ENCODE measurements at places on chromosomes 13 and 19.
A peak's percentile ranks its signal among the peaks of the same experiment; 100 is the strongest.

DNA sequence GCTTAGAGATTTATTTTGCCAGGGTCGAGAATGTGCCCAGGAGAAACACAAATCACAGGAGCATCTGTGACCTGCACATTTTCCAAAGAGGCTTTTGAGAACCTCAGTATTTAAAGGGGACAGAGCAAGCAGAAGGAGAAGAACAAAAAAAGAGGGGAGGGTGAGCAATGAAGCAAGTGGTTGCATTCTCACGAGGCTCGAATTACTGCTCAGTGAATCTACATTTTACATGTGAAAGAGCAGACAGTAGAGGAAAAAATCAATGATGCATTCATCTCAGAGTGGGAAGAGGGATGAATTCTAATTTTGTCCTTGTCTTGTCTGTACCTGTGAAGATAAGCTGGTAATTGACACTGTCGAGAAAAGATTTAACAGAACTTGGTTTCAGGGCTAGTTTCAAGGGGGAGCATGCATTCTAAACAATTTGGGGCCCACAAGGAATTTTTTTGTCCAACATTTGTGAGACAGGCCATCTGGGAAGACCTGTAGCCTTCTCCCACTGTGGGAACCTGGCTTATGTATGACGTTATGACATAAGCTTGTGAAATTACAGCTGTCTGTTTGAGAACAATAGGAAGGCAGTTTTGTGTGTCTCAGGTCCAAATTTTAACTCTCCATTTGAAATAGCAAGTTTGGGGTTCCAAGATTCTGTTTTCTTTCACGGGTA is 855.1 kb downstream of the SLITRK5 start:
- no peak for DNase-seq

DNA sequence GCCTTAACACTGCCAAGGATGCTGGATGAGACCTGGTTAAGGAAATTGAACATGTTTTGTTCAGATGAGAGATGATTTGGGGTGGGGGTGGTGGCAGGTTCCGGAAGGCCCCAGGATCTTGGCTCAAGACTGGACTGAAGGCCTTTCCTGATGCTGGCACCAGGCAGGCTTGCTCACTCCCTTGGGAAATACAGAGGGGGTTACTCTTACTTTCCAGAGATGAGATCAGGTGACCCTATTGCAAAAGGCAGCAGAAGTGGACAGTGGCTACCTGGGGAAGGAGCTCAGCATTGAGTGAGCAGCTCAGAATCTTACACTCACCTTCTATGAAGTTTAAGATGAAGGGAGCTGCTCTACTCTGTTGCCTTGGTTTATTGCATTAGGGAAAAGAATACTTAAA is 10.8 kb downstream of the GATAD2A start:
- DNase-seq: no peak

- DNase-seq: peak; percentile 69
Measured at GRCh38 chr19:35013041-35013819, 13.1 kb downstream of the GRAMD1A start.

GRCh38 chr19:5205381-5205780 is 135.2 kb downstream of the PTPRS start:
- DNase-seq: no peak

DNA sequence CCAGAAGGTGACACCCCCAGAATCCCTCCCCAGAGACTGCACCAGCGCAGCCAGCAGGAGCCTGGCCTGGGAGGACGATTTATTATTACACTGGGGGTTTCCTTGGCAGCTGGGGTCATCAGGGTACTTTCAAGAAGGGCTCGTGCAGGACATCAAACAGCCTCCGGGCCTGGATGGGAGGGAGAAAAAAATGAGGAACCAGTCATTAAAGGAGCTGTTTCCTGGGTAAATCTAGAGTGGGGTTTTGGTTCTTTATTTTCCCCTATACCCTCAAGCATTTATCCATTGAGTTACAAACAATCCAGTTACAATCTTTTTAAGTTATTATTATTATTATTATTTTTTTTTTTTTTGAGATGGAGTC is 3.1 kb downstream of the POLR1G start:
- DNase-seq: no peak

- DNase-seq: no peak
Measured at GRCh38 chr13:60970736-60971135, 444.9 kb downstream of the PCDH20 start.

GRCh38 chr19:55246462-55247451 is 12.1 kb downstream of the PPP6R1 start:
- no peak for DNase-seq

DNA sequence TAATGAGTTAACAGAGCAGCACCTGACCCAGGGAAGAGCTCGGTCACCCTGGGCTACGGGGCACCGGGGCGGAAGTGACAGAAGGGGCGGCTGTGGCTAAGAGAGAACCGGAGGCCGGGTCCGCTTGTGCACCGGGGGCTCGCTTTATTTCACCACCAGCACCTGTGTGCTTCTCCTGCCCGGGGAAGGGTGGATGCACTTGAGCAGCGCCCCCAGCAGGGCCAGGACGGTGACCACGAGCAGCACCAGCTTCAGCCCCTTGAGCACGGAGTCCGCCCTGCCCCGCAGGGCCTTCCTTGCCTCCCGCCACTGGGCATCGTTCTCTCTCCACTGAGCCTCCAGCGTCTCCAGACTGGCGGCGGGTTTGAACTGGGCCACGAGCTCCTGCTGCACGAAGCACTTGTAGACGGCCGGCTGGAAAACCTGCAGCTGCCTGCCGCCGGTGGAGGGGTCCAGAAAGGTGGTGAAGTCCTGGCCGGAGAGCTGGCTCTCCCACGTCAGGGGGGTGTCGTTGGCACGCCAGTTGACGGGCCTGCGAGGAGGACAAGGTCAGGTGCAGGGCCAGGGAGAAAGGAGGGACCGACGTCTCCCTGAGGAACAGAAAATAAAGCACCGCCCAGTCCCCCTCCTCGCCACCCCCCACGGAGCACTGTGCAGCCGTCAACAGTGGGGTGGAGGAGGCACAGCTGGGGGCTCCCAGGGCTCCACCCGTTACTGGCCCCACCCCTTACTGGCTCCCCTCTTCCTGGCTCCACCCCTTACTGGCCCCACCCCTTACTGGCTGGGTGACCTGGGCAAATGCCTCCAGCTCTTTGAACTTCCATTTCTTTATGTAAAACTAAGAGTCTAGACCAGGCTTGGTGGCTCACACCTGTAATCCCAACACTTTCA is 3.6 kb downstream of the FAM187B start:
- no peak for DNase-seq

- DNase-seq: no peak
Measured at GRCh38 chr13:27236478-27236877, 14.9 kb upstream of the RPL21 start.

GRCh38 chr13:110331362-110331761 is 24.3 kb downstream of the COL4A2 start:
- DNase-seq: no peak

GRCh38 chr13:45063261-45063860 is 56.9 kb upstream of the GTF2F2 start:
- DNase-seq: no peak

DNA sequence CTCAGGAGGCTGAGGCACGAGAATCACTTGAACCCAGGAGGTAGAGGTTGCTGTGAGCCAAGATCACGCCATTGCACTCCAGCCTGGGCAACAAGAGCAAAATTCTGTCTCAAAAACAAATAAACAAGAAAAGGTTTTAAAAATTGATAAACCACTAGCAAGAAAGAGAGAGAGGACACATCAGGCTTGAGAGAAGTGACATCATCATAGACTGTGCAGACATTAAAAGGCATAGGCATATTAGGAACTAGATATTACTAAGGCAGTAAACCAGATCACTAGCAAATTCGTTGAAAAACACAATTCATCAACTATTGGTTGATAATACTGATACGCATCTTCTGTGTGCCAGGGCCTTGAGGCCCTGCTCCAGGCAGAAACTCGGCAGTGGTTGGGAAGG is 7.7 kb downstream of the A1BG start:
- no peak for DNase-seq

DNA sequence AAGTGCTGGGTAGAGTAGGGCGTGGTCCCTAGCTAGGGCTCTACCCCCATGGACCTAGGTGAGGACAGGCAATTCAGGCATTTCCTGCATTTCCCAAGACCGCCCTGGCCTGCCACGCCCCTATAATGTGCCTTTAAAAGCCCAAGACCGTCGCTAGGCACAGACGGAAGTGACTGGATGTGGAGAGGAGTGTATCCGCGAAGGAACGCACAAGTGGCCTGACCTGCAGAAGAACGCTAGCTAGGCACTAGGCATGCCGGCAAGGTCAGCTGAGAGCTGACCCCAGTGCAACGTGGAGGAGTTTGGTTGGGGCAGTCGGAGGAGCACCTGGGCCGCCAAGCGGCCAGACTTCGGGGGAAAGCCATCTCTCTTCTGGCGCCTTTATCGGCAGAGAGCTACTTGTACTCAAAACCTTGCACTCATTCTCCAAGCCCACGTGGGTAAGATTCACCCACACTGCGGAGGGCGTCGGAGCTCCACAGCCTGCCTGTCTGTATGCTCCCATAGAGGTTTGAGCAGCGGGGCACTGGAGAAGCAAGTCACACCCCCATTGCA is 370.0 kb downstream of the FGF9 start:
- no peak for DNase-seq

DNA sequence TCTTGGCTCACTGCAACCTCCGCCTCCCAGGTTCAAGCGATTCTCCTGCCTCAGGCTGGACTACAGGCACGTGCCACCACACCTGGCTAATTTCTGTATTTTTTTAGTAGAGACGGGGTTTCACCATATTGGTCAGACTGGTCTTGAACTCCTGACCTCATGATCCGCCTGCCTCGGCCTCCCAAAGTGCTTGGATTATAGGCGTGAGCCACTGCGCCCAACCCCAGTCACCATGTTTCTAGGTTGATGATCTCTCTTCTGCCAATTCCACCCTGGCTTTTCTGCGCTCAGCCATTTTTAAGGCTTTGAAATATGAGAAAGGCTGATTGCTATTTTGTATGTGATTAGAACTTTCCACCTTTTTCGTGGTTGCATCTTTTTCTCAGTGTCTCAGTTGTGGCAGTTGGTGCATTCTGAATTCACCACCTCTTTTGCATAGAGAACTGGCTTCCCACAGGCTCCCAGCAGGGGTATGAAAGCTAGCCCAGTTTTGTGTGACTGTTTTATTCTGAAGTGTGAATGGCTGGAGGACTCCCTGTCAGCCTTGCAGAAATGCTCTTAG is 15.5 kb downstream of the CEACAM1 start:
- DNase-seq: no peak

DNA sequence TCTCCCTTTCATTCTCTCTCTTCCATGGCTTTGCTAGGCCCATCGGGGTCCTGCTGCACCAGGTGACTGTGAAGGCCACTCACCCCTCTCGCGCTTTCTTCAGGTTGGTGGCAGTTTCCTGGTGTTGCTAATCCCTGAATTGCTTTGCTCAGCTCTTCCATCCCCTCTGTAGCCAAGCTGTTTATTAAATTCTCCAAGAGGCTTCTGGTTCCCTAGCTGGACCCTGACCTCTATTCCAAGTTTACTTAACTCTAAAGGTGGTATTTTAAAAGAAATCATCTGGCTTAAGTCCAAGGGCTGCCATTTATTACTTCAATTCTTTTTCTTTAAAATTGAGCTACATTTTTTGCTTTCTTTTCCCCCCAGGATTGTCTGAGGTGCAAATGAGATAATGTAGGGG is 32.7 kb upstream of the MICU2 start:
- no peak for DNase-seq

GRCh38 chr13:41352935-41353840 is 42.1 kb downstream of the NAA16 start:
- DNase-seq: no peak

DNA sequence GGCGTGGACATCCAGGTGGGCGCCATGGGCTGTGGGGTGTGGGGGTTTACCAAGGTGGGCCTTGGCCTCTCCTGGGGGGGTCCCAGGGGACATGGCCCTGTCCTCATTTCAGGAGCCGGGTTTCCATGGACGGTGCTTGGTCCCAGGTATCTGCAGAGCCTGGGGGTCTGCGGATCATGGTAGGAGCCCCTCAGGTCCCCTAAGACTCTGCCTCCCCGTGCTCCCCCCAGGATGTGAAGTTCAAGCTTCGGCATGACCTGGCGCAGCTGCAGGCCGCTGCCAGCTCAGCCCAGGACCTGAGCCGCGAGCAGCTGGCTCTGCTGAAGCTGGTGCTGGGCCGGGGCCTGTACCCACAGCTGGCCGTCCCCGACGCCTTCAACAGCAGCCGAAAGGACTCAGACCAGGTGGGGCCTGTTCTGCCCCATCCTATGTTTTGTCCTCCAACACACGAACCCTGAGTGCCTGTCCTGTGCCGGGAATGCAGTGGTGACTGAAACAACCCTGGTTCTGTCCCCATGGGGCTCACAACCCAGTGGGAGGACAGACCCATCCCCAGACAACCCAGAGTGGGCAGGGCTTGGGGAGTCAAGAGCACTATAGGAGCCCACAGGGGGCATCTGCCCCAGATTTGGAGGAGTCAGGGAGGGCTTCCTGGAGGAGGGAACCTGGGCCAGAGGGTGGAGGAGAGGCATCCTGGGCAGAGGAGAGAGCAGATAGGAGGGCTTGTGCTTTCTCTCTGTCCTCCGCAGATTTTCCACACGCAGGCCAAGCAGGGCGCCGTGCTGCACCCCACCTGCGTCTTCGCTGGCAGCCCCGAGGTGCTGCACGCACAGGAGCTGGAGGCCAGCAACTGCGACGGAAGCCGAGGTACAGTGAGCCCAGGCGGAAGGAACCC is 26.8 kb downstream of the DHX34 start:
- DNase-seq: no peak

GRCh38 chr13:44142941-44143665 is 230.5 kb upstream of the SERP2 start:
- no peak for DNase-seq

DNA sequence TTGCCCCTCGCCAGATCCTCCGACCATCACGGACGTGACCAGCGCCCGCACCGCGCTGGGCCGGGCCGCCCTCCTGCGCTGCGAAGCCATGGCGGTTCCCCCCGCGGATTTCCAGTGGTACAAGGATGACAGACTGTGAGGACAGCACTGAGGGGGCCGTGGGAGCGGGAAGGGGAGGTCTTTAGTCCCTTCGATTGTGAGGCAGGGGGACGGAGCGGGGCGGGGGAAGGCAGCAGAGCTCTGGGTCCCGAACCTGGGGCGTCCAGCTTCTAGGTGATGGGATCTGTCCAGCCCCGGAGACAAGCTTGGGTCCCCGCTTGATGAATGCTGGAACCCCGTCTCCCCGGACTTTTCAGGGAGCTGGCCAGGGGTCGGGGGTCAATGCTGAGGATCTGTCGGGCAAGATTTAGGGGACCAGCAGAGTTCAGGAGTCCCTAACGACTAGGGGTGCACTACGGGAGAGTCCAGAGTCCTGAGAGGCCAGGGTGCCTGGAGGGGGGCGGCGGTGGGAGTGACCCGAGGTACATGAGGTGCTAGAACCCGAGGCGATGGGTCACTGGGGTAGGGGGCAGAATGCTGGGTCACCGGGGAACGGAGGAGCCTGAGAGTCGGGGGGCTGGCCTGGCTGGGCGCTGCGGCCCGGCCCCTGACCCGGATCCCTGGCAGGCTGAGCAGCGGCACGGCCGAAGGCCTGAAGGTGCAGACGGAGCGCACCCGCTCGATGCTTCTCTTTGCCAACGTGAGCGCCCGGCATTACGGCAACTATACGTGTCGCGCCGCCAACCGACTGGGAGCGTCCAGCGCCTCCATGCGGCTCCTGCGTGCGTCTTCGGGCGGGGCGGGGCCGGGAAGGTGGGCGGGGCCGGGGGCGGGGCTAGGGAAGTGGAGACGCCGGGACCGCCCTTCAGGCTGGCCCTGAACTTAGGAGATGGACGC is 14.6 kb downstream of the VSIG10L start:
- peak; percentile 44 for DNase-seq

GRCh38 chr19:17086120-17086519 is 10.5 kb downstream of the MYO9B start:
- DNase-seq: no peak

Data from stimulated activated CD4-positive, alpha-beta T cell treated with anti-CD3 and anti-CD28 coated beads, Interleukin-15, amount 100 ng/mL, for 48 hours (primary cell).